Amygdala (tissue), 56 donors: ENCODE measurements at places on chromosomes 6 and 20.

DNA sequence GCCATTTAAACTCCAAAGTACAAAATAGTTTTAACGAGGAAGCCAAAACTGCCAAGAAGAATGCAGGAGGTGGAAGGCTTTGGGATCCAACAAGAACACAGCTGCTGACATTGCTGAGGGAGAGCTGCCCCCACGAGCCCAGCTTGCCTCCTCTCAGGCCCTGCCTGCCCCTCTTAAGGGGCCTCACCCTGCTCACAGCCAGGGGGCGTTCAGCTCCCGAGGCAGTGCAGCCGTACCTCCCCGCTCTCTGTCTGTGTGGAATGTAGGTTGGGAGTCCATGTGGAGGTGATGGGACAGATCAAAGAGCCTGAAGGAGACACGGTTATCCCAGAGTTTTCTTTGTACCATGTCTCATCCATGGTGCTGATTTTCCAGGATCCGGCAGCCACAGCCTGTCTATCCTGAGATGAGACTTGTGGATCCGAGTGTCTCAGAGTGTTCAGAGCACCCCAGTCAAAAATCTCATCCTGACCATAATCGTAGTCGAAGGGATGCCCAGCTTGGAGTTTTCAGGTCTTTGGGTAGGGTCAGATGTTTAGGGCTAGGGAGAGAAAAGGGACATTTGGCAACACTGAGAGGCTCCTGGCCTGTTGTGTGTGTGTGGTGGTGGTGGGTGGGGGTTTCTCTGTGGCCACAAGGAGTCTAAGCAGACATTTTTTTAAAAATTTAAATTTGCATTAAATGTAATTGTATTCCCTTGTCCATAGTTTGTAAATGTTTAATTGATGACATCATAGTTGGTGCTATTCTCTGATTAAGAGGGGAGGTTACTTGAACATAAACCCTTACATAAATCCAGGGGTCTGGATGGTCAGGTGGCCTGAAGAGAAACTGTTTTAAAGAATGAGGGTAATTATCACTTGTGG lies 111.4 kb upstream of the CLDN20 start:
- DNase-seq = no peak

DNA sequence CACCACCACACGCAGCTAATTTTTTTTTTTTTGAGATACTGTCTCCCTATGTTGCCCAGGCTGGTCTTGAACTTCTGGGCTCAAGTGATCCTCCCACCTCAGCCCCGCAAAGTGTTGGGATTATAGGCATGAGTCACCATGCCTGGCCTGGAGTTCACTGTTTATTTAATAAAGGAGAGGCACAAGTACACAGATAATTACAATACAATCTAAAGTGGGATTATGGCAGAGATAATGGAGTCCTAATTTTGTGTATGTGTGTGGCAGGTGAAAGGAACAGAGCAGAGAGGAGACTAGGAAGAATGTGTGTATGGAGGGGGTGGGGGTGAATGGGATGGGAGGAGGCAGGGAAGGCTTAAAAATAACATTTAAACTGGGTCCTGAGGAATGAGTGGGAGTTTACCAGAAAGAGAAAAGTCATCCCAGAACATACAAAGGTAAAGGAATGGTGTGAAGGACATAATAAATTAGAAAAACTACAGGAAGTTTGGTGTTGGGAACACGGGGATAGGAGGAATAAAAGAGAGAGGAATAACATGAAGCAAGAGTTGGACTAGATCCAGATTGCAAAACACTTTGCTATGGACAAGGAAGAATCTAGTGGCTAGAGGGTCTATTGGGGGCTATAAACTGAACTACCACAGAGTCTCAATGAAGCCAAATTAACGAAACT lies 4.4 kb downstream of the NCOA5 start:
- no peak for DNase-seq

GRCh38 chr6:167906899-167907298 lies 80.2 kb downstream of the AFDN start:
- DNase-seq = peak; percentile 51

GRCh38 chr6:151186306-151186705 lies 53.5 kb upstream of the AKAP12 start:
- no peak for DNase-seq

GRCh38 chr6:137176729-137177128 lies 3.3 kb upstream of the IL22RA2 start:
- DNase-seq = no peak
